ENCODE measurements at places on chromosomes 6 and 20.
A peak's percentile ranks its signal among the peaks of the same experiment; 100 is the strongest.

DNA sequence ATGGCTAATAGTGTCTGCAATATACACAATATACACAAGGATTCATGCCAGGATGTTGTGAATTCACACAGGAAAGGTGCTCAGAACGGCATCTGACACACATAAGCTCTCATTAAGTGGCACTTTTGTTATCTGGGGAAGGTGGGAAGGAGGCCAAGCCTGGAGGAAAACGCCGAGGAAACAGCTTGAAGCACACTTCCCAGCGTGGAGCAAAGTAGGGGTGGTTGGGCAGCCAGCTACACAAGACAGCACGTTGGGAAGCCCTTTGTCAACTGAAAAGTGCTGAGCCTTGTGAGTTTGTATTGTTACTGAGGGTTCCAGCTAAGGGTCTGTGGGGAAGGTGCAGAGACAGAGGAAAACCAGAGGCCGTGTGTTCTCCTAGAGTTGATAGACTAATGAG, 181.0 kb downstream of the ZMYND8 start:
- no peak for DNase-seq

GRCh38 chr6:170292407-170293158, 1.7 kb upstream of the DLL1 start:
- DNase-seq: peak; percentile 32

- no peak for DNase-seq
Observed at GRCh38 chr6:91480402-91480801, 893.5 kb upstream of the MAP3K7 start.

DNA sequence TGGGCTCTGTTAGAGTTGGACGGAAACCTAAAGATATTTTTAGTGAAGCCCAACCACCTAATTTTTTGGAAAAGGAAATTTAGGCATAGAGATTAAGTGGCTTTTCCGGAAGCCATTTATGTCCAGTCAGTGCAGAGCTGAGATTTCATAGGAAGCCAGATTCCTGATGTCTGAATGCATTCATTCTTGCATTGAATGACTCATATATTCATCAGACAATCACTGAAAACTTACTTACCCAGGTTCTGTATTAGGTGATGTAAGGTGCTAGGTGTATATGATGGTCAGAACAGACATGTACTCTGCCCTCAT, 4.1 kb downstream of the SH3BGRL2 start:
- no peak for DNase-seq

- DNase-seq: no peak
Observed at GRCh38 chr6:37313723-37314486, 39.9 kb upstream of the RNF8 start.

DNA sequence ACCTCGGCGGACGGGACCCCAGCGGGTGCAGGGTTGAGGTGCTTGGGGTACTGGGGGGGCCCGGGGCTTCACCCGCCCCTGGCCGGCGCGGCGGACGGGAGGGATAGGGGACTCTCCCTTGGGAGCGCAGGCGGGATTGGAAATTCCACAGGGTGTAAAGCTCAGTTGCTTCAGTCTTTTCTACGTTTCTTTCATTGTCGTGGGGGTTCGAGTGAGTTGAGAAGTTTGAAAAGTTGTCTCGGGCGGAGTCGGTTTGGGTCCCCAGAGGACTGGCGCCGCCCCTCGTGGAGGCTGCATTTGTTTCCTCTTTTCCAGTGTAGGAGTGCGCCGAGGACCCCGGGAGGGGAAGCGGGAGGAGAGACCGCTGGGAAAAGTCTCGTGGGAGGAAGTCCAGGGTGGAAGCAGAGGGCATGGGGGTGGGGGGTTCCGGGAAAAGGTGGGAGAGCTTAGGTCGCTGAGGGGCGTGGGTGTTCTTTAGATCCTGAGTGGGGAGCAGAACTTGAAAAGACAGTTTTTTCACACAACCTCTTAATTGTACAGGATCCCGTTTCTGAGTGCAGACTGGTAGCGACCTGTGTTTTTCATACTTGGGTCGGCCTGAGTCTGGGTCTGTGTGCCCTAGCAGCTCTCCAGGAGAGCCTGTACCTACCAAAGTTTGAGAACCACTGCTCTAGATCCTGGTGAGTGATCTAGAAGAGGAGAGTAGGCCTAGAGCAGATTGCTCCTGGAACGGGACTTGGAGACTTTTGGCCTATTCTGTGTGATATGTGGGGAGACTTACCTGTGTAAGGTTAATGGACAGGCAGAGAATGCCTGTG, 495 bp downstream of the FAM83B start:
- peak; percentile 21 for DNase-seq

DNA sequence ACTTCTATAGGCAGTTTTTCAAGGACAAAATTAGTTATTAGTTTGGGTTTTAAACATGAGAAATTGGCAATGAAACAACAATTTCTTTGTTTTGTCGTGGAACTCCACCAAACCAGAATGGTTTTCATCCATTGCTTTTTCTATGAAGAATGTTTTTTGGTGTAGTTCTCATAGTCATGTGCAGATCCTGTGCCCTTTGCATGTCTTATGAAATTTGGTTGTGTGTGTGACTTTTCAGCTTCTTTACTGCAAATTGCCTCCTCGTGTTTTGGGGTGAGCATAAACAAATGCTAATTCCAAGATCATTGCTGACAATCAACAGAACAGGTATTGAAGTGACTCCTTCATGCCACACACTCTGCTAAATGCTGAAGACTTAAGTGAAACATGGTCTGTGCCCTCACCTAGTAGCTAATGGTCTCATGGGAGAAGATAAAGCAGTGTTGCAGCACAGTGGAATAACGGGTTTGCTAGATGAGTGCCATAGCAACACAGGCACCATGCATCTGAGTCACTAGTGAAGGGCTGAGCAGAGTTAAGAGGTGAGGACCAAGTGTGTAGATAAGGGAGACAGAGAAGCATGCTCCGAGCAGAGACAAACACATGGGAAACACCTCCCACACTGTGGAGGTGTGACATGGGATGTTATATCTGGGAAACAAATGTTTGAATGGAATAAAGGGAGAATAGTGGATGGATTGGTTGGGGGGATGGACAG, 120.0 kb downstream of the SLC16A10 start:
- DNase-seq: no peak

GRCh38 chr6:163782436-163783003, 368.0 kb downstream of the QKI start:
- DNase-seq: no peak

GRCh38 chr6:85936916-85937315, 294.2 kb upstream of the SYNCRIP start:
- no peak for DNase-seq

GRCh38 chr20:62822788-62823651, 6.2 kb downstream of the COL9A3 start:
- peak; percentile 39 for DNase-seq

- peak; percentile 72 for DNase-seq
Observed at GRCh38 chr20:49610691-49611538, 43.0 kb upstream of the PTGIS start.

GRCh38 chr6:13545885-13546284, 28.5 kb upstream of the SIRT5 start:
- no peak for DNase-seq

DNA sequence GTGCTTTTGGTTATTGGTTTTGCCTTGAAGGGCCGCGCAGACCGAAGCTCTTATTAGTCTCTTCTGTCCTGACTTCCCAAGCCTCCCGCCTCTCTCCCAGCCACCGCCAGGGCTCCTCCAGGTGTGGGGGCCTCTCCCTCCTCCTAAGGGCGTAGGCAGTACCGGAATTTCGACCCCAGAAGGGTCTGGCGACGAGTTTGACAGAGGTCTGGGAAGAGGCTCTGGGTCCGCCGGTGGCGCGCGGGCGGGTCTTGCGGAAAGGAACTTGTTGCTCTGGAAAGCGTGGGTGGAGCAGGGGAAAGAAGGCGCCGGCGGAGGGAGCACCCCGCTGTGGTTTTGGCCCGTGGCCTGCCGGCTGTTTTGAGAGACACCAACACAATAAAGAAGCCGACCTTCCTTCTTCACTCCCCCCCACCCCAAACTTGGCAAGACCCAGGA, 1.8 kb downstream of the PCSK2 start:
- no peak for DNase-seq

GRCh38 chr6:43761666-43762409, 8.2 kb upstream of the VEGFA start:
- peak; percentile 46 for DNase-seq

GRCh38 chr6:88825856-88826255, 137.6 kb downstream of the RNGTT start:
- DNase-seq: no peak

DNA sequence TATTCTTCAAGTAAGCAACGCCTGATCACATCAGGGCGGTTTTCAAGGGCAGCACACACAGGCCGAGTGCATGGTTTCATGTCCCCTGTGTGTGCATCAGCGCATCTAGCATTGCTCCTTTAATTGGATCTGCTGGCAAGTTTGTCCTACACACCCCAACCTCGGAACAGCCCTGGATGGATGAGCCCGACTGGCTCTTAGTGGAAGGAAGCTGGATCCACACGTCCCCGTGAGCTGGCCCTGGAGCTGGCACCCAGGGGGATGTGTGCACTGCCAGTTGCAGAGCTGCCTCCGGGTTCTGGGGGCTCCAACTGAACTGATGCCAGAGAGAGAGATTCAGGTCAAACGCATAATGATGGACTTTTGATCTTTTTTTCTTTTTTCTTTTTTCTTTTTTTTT, 39.2 kb upstream of the QKI start:
- no peak for DNase-seq

GRCh38 chr6:9612489-9612888, 802.4 kb downstream of the TFAP2A start:
- no peak for DNase-seq

DNA sequence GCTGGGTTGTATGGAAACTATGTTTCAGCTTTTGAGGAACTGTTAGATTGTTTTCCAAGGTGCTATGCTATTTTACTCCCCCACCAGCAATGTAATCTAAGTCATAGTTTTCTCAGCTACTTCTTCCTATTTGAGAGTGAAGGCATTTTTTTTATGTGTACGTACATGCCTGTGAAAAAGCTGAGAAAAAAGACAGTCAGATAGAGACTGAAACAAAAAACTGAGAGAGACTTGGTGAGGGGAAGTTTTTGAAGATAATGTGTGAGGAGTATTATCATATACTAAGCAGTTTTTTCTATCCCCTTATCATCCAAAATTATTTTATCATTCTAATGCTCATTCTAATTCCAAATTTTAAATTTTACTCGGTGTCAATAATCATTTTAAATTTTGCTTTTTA, 780.0 kb downstream of the BCKDHB start:
- DNase-seq: no peak

DNA sequence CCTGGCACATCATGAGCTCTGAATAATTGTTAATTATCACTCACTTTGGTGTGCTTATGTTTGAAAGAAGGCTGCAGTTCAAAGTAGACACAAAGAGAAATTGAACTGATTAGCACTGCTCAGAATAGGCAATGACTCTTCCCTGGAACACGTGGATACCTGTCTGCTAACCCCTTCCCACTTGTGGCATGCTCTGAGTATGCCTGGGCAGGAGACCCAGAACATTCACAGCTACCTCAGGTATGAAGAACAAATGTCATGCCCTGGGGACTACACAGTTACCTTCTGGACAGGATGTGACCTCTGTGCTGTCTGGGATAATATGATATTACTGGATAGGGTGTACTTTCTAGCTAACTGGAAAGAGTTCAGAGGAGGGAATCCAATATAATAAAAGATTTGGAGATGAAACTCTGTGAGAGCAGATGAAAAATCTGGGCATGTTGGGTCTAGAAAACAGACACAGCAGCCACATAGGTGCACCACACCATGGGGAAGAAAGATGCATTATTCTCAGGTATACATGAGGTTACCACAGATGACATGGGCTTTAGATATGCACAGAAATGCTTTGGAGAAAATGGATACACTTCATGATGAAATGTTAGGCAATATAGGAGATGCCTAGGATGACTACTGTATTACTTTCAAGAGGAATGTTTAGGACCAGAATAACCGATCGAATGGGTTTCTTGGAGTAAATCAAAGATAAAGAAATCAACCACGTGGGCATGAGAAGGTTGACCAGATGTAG, 324.2 kb upstream of the PREP start:
- DNase-seq: no peak

GRCh38 chr6:142417331-142417750, 115.5 kb downstream of the ADGRG6 start:
- DNase-seq: no peak

DNA sequence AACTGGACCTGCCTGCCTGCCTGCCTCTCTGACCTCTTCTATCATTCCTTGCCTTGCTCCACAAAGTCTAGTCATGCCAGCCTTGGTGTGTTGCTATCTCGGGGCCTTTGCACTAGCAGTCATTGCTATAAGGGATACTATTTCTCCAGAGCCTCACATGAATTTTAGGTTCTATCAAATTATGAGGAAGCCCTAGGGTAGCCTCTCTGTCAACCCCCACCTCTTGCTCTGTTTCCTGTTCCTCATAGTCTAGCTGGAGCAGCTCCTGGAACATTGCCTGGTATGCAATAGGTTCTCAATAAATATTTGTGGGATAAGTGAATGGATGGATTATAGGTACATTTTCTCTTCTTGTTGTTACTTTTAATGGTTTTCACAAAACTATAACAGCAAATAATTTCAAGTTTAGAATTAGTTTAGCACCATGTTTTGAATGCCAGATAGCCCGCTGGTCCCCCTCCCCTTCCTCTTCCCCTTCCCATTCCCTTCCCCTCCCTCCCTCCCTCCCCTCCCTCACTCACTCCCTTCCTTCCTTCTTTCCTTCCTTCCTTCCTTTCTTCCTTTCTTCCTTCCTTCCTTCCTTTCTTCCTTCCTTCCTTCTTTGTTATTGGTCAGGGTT, 46.9 kb upstream of the DTNBP1 start:
- no peak for DNase-seq

GRCh38 chr6:15839969-15840541, 177.2 kb upstream of the DTNBP1 start:
- DNase-seq: no peak

DNA sequence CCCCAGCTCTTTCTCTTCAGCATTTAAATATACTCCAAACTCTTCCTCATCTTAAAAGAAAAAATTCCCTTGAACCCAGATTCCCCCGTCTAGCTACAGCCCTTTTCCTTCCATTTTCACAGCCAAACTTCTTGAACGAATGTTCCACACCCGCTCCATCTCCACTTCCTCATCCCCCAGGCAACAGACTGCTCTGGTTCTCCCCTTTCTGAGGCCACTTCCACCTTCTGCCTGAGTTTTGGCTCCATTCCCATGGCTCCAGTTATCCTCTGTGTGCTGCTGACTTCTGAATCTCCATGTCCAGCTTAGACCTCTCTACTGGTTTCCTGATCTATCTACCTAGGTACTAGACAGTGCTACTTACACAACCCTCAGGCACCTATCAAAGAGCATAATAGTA, 106.4 kb downstream of the RALGAPA2 start:
- no peak for DNase-seq

Data from right hindlimb (tissue), 1 donor.